CD4-positive, alpha-beta T cell treated with Interleukin-17A for 4 hours (primary cell): ENCODE measurements at places on chromosomes 5 and 9.

- DNase-seq: no peak
Measured at GRCh38 chr5:22109315-22109714, 743.8 kb downstream of the CDH12 start.

DNA sequence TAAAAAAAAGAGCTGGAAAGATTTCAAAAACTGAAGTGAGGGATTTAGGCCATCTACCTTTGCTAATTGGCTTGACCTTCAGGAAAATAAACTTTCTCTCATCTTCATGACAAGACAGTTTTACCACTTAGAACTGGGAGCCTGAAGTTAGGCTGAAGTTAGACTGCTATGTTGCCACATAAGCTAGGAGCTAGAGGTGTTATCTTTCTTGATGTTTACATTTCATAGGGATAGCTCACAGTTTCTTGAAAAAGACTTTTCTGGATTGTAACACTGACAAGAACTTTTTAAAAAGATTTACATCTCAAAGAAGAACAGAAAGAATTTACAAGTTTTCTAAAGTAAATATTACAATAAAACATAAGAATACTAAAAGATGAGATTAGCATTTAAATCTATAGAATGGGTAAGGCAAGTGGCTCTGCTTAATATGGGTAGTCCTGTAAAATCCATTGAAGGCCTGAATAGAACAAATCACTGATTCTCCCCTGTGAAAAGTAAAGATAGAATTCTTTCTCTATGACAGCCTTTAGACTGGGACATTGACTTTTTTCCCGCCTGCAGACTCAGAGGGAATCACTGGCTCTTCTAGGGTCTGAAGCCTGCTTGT, 1665.4 kb upstream of the CDH9 start:
- DNase-seq: no peak

- DNase-seq: no peak
Measured at GRCh38 chr5:35518104-35518503, 99.6 kb upstream of the SPEF2 start.

- no peak for DNase-seq
Measured at GRCh38 chr9:26357803-26358344, 534.7 kb downstream of the CAAP1 start.

GRCh38 chr5:1405121-1405520, 40.1 kb downstream of the SLC6A3 start:
- no peak for DNase-seq

- no peak for DNase-seq
Measured at GRCh38 chr9:114482593-114482992, 22.7 kb downstream of the WHRN start.

GRCh38 chr9:38642951-38643814, 22.8 kb upstream of the ANKRD18A start:
- no peak for DNase-seq

GRCh38 chr5:134290443-134290842, 64.6 kb upstream of the PPP2CA start:
- no peak for DNase-seq

GRCh38 chr5:148085977-148086705, 22.4 kb downstream of the SPINK5 start:
- no peak for DNase-seq

DNA sequence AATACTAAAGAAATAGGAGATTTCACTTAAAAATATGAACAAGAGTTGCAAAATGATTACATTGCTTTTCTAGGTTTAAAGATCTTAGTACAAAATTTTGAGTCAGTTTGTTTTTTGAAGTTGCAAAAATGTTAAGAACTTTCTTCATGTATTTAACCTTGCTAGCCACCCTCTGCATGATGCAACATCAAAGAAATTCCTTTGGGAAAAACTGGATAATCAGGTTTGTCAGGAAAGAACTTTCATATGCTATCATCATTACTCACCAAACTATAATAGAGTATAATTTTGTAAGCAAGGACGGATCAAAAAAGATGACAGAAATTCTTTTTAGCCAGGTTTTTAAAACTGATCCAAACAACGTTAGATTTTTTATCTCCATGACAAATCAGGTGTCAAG, 116.9 kb upstream of the MRPS30 start:
- no peak for DNase-seq

DNA sequence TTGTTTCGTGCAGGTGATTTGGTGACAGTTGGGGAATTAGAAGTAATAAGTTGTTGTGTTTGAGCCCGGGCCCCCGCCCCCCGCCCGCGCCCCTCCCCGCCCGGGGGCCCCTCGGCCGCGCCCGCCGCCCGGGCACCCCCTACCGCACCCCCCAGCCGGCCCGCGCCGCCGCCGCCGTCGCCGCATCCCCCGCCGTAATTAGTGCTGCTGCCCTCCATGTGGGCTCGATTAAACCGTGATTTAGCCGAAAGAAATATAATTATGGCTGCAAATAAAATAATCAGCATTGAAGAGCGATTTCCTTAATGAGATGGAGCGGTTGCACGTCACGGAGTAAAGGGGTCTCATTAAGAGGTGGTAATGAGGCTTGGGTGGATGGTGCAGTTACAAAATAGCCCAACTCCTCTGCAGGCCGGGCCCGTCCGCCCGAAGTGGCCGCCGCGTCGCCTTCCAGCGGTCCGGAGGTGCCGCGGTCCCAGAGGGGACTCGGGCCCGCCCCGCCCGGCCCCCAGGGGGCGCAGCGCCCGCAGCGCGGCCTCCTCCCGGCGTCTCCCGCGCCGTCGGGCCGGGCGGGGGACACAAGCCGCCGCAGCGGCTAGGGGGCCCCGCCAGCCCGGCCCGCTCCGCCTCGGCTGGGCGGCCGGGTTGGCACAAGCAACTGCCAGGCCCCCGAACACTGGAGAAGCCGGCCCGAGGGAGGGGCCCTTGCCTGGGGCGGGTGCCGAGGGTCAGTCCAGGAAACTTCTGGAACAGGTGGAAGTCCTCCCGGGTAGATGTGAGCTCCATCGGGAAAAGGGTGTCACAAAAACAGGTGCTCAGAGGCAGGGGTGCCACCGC, 6.9 kb upstream of the OTP start:
- DNase-seq: peak; percentile 47

GRCh38 chr9:89661391-89661949, 56.7 kb downstream of the GADD45G start:
- DNase-seq: no peak

DNA sequence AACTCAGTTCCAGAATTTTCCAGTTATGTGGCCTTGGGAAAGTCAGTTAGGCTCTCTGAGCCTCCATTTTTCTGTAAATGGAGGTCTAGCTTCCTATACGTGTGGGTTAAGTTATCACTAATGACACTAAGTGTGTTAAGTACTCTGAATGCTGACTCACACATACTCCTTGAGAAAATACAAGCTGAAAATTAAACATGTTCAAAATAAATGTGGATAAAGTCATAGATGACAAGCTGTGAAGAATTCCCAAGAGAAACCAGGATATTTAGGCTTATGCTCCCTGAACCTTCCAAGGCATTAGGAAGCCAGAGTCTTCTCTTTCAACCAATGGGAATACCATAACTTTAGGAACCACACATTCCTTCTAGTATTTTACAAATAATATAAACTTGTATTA, 58.1 kb downstream of the ABCA1 start:
- no peak for DNase-seq

DNA sequence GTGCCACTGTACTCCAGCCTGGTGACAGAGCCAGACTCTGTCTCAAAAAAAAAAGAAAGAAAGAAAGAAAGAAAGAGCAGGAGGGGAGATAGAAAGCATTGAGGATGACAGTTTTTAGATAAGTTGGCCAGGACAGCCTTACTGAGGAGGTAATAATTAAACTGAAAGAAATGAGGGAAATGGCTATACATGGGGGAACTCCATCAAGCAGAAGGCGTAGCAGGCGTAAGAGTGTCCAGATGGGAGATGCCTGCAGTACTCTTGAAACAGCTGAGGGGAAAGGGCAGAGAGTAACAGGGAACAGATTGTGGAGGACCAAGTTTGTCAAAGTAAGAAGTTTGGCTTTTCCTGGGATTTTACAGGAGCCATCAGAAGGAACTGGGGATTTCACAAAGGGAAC, 57.5 kb downstream of the HMGCS1 start:
- DNase-seq: no peak

DNA sequence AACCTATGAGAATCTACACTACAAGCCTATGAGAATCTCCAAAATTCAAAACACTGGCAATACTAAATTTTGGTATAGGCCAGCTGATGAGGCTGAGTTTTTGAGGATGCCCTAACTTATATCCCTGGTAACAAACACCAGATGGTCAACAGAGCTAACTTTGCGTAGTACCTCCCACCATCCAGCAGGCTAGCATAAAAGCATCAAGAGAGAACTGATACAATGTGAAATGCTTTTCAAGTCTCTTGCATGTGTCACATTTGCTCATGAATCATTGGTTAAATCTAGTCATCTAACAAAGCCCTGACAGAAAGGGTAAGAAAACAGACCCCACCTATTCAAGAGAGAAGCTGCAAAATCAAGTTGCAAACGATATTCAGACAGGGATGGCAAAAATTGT, 1609.7 kb upstream of the CDH9 start:
- no peak for DNase-seq

DNA sequence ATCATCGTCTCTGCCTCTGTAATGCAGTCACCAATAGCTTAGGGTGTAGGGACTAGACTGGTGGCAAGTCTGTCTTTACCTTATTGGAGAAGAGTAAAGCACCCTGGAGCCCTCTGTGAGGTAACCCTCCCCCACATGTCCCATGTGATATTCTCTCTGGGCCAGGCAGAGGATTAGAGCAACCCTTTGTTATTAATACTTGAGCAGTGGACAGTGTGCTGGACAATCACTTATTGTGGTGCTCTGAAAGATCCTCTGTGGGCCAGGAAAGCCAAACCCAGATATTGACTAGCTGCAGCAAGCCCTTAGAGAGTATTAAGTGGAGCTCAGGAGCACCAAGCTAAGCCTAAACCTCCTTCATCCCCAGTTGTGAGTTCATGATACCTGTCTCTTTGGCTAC, 139.7 kb upstream of the RUSC2 start:
- no peak for DNase-seq

DNA sequence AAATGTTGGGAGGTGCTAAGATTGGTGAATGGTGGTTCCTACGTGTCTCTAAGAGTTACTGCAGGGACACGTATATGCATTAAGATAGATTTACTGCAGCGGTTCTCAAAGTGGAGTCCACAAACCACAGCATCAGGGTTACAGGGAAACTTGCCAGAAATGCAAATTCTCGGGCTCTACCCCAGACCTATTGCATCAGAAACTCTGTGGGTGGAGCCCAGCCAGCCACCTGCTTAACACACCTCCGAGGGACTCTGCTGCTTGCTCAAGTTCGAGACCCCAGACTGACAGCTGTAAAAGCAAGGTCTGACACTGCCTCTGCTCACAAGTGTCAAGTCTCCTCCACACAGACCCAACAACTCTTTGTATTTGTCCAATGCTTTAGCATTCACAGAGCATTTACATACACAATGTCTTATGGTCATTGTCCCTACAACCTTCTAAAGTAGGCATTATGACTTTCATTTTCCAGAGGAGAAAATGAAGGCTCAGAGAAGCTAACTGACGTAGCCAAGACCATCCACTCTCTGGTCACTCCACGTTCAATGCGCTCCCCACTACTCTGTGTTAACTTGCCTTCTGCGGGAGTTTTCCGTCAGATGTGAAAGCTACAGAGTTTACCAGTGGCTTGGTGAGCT, 48.8 kb downstream of the HSD17B3 start:
- DNase-seq: no peak

DNA sequence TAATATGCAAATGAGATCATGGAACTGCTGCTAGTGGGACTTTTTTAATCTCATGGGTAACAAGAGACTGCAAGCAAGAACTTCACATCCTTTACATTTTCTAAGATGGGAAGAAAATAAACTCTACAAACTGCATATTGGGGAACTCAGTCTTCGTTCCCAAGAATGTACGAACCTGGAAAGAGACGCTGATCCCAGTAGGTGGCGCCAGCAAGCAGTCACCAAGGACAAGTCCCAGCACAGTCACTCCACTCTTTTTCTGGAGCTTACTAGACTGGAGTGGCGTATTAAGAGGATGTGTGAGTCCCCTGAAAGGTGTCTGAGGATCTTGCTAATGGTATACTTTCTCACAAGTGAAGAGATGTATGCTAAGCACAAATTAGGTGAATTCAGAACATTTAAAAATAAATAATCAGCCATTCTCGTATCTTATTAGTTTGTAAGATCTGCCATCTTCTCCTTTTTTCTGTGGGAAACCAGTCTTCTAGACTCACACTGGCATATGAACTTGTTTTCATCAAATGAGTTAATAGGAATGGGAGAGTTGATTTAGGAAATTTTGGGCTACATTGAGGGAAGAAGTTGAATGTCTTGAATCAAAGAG, 16.0 kb upstream of the PUM3 start:
- peak; percentile 60 for DNase-seq

- DNase-seq: no peak
Measured at GRCh38 chr5:42784132-42784531, 27.5 kb downstream of the CCDC152 start.

DNA sequence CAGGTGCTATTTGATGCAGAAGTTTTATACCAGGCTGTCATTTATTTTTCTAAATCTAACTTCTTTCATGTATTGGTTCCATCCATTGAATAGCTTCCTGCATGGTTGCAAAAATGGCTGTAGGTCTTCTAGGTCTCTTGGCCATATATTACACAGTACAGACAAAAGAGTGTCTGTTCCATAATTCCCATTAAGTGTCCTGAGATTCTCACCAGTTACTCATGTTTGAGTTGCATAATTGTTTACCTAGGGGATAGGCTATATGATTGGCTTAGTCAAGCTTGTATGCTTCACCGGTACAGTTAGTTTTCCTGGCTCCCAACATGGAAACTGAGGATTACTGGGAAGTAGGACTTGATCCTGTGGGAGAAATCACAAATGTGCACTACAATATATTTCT, 399.4 kb upstream of the NUDT12 start:
- no peak for DNase-seq

GRCh38 chr5:150329881-150330876, 27.3 kb upstream of the TCOF1 start:
- no peak for DNase-seq

GRCh38 chr5:110377943-110378342, 348.5 kb downstream of the TMEM232 start:
- DNase-seq: no peak

GRCh38 chr9:83066771-83067170, 3.8 kb upstream of the RASEF start:
- no peak for DNase-seq

GRCh38 chr5:14942212-14942611, 70.6 kb upstream of the ANKH start:
- DNase-seq: no peak

- DNase-seq: no peak
Measured at GRCh38 chr9:88810826-88811225, 180.4 kb upstream of the S1PR3 start.

- DNase-seq: no peak
Measured at GRCh38 chr9:107251756-107252322, 31.2 kb upstream of the RAD23B start.
